Head of caudate nucleus (tissue), 42 donors: ENCODE measurements at places on chromosomes 13 and 19.

- DNase-seq = no peak
Measured at GRCh38 chr19:36151144-36152018, 866 bp downstream of the COX7A1 start.

GRCh38 chr13:111558700-111559088, 238.3 kb downstream of the TEX29 start:
- no peak for DNase-seq

DNA sequence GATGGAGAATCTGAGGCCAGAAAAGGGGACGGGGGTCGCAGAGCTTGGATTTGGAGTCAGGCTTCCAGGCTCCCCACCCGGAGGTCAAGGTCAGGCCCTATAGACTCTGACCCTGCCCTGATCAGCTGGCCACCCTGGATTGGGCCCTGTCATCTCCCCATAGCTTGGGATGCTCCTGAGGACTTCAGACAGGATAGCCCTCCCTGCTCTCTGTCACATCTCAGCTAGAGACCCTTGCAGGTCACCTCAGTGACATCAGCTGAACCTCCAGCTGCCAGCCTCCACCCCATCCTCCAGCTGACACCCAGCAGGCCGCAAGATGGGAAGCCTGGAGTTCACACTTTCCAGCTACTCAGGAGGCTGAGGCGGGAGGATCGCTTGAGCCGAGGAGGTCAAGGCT, 2.8 kb upstream of the TPM4 start:
- no peak for DNase-seq

DNA sequence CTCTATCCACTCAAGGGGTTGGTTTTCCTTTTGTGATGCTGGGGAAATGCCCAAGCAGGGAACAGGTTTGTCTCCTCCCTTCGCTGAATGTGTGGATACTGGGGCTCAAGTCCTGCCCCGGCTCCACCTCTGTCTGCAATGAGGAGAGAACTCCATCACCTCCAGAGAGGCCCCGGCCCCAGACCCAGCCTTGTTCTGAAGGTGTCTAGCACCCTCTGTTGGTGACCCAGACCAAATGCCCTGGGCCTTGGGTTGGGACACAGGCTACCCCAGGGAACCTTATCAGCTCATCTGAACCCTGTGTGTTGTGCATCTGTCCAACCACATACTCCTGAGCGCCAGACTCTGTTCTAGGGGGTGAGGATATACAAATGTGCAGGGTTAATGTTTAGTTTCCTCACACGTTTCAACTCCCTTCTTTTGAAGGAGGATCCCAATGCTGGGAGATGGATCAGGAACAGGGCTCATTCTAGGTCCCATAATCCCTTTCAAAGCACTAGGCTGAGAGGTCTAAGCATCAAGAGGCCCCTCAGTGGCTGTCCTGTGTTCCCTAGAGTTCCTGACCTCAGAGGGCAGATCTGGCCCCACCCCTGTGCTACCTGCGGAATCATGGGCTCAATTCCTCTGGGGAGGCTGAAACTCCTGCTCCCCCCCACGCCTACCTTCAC, 112.5 kb upstream of the SLC7A1 start:
- DNase-seq = peak; percentile 23

DNA sequence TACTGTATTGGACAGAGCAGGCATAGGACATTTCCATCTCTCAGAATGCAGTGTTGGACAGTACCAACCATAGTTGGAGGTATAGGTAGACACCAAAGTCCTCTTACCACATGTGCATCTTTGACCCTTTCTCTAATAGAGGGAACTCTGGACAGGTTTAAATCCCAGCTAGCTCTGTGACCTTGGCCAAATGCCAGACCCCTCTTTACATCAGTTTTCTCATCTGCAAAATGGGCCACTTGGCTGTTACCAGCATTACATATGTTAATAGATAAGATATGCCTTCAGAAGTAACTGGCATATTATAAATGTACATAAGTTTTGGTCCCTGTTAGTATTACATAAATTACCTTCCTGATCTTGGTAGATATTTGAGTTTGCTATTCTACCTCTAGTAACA, 54.3 kb downstream of the CDK8 start:
- no peak for DNase-seq

DNA sequence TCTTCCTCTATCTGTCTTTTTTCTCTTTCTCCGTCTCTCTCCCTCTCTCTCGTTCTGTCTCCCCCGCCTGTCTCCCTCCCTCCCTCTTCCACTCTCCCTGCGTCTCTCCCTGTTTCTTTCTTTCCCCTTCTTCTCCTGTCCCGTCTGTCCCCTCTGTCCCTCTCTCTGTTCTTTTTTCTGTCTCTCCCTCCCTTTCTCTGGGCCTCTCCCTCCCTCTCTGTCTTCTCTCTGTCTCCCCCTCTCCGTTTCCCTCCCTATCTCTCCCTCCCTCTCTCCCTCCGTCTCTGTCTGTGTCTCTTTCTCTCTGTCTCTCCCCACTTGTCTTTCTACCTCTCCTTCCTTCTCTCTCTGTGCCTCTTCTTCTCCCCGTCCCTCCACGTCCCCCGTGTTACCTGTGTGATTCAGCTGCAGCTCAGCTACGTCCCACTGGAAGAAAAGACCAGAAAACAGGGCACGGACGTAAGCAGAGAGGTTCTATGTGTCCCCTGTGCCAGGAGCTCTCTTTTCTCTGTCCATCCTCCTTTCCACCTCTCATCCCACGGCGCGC, 1.2 kb downstream of the CD70 start:
- no peak for DNase-seq

GRCh38 chr19:45515807-45516401, 8.6 kb downstream of the VASP start:
- no peak for DNase-seq

DNA sequence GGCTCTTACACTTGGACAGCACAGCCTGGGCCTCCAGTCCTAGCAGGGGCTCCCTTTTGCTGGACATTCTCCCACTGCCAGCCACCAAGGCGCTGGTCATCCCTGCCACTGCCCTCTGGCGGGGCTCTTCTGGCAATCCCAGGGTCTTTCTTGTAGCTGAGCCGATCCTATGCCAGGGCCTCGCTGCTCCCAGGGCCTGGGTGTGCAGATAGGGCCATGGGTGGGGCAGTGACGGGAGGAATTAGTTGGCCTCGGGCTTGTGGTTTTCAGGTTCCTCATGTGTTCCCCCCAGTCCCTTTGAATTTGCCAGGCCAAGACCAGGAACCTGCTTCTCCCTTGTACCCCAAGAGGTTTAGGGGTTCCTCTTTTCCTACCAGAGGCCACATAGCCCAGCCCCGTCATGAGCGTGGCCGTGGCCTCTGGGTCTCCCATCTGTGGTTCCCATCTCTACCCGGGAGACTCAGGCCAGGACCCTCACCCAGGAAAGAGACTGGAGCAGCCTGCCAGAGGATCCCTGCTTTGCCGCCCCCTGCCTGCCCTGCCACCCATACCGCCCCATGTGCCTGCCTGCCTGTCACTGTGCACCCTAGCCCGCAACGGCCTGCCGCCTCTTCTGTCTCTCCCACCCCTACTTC, 26.2 kb downstream of the TMED1 start:
- DNase-seq = peak; percentile 5

DNA sequence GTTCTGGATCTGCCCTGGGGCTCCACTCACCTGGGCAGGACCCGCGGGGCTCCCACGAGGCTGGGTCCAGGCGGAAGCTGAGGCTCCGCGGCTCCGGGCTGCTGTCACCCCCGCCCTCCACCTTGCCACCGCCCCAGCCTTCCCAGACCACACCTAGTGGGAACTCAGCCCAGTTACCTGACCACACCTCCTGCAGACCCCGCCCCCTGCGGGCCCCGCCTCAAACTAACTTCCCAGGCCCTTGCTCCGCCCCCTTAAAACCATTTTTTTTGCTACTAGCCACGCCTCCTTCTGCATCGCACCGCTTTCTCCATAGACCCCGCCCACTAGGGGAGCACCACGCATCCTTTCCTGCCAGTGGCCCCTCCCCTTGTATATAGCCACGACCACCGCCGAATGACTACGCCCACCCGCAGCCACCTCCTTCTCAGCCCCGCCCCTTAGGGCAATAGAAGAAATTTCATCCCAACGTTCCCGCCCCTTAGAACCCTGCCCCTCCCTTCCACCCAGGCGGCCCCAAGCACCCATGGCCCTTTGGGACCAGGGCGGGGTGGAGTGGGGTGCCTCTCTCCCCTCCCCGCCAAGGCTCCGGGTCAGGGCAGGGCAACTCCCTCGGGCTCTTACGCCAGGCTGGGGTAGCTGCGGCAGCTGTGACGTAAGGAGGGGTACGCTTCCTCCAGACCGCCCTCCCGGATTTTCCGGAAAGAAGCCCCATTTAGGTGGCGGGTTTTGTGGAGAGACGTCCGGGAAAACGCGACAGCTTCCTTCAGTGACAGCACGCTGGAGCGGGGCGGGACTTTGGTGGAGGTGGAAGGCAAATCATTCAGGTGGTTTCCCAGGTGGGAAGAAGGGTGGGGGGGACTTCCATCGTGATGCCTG, at the start of gene SH2D3A:
SH2D3A (minus strand) TSS at position 79 of the 879 bp plus-strand sequence. CDS start 3,687 bp downstream, outside the sequence.
- DNase-seq = no peak

- no peak for DNase-seq
Measured at GRCh38 chr13:25906191-25906661, 145.6 kb downstream of the SHISA2 start.

DNA sequence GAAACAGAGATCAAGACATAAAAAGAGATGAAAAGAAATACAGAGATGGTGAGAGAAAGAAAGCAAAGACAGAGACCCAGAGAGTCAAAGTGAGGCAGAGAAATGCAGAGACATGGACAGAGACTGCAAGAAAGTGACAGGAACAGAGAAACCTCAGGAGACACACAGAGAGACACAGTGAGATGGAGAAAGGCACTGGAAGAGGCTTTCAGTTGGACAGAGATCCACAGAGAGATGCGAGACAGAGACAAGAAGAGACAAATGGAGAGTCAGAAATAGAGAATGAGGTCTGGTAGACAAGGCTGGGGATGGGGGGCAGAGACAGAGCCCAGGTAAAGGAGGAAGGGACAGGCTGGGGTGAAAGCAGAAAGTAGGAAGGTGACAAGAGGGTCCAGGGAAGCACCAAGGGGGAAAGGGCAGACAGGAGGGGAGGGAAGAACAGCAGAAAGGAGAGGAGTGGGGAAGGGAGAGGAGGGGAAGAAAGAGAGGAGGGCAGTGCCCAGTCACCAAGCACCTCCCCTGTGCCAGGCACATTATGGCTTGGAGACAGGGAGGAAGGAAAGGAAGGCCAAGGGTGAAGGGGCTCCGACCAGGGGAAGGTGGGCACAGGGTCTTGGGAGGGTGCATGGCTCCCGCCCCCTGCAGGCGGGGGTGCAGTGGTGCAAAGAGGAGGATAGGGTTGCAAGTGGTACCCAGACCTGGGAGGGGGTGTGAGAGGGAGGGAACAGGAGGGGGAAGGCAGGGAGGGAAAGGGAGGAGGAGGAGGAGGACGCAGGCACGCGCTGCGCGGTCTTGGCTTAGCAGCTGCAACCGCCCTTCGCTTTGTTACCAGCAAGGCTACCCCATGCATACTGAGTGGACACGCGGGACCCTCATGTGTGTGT, 38.4 kb downstream of the DEDD2 start:
- DNase-seq = no peak

GRCh38 chr19:1671716-1672037, 19.3 kb upstream of the TCF3 start:
- no peak for DNase-seq

GRCh38 chr13:89740994-89741685, 1606.3 kb upstream of the MIR17HG start:
- no peak for DNase-seq

DNA sequence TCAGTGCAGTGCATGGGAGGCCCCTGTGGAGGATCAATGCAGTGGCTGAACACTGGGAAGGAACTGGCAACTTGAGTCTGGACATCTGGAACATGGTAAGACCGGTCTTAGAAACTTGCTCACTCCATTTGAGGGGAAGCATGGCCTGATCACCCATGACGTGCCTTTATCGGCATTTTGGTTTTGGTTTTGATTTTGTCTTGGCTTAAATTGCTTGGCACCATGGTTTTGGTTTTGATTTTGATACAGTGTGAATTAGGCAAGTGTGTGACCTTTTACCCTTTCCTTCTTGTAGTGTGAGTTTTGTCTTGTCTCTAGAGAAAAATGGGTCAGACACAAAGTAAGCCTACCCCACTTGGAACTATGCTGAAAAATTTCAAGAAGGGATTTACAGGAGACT, 77.3 kb downstream of the ZNF486 start:
- no peak for DNase-seq

- DNase-seq = peak; percentile 58
Measured at GRCh38 chr13:30752201-30752797, 17.0 kb downstream of the ALOX5AP start.

DNA sequence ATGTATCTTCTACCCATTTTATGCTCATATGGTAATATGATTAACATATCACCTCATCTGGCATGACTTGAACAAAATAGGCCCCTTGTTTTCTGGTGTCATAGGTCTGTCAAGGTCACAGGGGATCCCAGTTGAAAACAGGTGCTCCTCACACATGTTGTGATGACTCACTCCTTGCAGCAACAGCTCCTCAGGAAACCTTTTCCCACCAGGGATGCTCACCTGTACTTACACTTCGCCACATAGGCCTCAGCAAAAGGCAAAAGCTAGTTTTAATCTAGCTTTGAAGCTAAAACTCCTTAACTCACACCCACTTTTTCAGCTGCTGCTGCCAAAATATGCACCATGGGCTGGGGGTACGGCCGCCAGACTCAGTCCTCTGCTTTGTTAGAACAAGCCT, 110.0 kb upstream of the SOX21 start:
- no peak for DNase-seq

DNA sequence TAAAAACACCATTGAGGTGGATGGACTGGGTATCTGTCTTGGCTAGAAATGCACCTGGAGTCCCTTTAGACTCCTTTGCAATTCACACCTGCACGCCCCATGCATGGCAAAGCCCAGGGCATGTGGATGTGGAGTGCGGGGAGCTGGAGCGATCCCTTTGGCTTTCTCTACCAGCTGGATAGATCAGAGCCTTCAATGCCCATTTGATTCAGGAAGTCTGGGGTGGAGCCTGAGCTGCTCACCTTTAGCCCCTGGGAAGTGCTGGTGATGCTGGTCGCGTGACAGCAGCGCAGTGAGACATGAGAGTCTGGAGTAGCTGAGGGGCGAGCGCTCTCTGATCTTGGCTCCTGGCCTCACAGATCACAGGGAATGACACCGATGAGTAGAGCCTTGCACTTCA, 4.8 kb upstream of the ZNF536 start:
- peak; percentile 10 for DNase-seq

- no peak for DNase-seq
Measured at GRCh38 chr19:58010507-58010906, 7.9 kb upstream of the ZNF606 start.

DNA sequence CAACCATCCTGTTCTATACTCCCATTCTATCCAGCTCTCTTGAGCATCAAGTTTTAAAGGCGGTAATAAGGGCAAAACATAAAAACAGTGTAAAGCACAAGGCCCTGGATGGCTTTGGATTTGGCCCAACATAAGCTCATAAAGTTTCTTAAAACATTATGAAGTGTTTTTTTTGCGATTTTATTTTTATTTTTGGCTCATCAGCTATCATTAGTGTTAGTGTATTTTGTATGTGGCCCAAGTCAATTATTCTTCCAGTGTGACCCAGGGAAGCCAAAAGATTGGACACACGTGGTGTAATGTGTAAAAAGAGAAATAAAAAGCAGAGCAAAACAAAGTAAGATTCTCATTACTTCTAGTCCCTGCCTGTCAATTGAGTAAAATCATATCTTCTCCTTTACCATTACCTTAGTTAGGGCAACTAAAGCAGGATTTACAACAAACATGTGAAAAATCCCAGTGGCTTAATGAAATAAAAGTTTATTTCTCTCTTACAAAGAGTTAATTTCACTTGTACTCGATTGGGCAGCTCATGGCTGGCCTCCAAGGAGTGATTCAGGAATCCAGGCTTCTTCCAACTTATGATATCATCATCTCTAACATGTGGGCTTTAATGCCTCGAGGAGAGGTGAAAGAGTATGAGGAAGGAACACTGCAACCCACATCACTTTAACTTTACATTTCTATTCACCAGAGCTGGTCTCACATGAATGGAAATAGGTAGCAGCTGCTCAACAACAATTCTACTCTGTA, 725.2 kb upstream of the SLITRK1 start:
- no peak for DNase-seq
